NCI-H774 (cell line): ENCODE measurements at places on chromosomes 6 and 20.

- no peak for DNase-seq
Measured at GRCh38 chr6:13181393-13181792, 146.9 kb downstream of the TBC1D7 start.

- no peak for DNase-seq
Measured at GRCh38 chr6:79073888-79074287, 4.2 kb downstream of the PHIP start.

DNA sequence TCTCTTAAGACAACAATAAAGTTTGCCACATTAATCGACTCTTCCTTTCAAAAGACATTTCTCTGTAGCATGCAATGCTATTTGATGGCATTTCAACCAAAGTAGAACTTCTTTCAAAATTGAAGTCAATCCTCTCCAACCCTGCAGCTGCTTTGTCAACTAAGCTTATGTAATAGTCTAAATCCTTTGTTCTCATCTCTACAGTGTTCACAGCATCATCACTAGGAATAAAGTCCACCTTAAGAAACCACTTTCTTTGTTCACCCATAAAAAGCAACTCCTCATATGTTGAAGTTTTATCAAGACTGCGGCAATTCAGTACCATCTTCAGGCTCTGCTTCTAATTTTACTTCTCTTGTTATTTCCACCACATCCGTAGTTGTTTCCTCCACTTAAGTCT, 11.5 kb upstream of the BLOC1S5 start:
- DNase-seq: no peak

- DNase-seq: peak; percentile 13
Measured at GRCh38 chr6:25302677-25303128, 23.5 kb downstream of the CARMIL1 start.

DNA sequence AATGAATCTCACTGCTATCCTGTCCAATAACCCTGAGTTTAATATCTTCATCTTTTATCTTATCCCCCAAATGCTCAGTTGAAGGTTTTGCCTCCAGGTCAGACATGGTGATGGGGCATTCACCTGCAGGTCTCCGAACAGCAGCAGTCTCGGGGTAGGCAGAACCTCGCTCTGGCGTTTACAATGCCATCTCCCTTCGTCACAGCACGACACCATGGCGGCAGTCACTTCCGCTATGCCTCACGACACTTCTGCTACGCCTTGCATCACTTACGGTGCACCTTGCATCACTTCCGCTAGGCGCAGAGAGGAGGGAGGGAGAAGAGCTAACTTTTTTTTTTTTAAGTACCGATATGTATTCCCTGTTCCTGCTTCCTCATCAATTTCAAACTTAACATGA, 194.9 kb downstream of the BCAS1 start:
- DNase-seq: no peak

- no peak for DNase-seq
Measured at GRCh38 chr6:12962987-12963386, 246.4 kb downstream of the PHACTR1 start.

DNA sequence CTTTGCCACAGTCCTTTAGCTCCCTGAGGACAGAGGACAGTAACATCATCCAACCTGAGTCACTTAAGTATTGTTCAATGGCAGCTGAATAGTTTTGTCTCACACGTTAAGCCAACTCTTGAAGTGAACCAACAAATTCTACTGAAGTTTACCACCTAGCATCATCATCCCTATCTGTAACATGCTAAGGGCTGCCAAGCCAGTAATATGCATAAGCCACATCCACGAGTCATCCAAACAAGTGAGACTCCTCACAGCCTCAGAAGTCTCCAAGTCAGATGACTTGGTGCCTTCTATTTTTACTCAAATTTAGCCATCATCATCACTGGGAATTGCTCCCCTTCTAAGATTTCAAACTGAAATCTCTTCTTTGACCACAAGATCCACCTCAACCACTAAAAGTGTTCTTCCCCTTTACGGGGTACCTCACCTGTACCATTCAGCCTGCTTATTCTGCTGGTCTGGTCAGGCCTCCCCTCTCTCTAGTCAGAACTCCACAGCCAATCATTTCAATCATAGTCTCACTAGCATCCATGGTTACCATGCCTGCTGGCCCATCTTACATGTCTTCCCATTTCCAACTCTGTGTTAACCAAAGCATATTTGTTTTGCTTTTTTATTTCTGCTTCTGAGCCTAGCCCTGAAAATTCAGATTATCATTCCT, 73.7 kb downstream of the DTNBP1 start:
- no peak for DNase-seq

DNA sequence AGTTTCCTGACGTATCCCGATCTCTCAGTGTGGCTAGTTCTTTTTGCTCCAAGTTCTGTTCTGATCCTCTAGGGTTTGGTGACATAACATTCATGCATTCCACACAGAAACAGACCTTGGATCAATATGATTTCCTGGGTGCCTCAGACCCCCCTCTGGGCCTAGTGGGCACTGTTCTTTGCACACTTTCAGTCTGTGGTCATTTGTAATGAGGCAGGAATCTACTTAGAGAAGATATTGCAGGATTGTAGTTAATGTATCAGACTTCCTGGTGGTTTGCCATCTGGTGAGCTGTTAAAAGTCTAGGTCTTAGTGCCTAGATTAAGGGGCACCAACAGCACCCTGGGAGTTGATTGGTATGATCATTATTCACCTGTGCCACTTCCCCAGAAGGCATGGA, 7.5 kb downstream of the BEND6 start:
- DNase-seq: no peak

DNA sequence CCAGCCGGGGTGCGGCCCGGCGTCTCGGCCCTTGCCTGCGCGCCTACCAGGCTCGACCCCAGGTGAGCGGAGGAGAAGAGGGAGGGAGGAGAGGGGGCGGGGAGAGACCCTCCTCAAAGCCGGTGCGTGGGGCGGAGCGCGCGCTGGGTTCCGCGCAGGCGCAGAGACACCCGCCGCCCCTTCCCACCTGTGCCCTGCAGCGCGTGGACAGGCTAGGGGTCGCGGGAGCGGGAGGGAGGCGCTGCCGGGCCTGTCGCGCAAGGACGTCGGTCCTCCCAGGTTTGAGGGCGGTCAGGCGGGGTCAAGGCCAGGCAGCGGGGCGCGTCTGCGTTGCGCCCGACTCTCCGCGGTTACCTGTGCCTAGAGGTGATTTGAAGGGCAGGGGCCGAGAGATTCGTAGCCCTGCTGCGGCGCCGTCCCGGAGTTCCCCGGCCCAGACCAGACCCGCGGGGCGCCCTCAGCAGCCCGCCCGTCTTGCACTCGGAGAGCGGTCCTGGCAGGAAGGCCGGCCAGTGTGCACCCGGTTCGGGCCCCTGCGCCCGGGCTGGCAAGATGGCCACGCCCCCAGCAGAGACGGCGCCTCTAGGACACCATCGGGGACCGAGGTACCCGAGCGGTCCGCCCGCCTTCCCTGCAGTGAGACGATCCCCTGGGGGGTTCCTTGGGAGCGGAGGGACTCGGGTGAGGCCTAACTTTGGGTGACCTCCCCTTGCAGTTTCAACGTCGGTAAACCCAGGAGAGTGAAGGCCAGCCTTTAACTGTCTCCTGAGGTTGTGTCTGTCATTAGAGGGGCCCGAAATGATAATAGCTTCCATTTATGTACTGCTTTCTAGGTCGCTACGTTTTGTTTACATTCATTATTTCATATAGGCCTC, 546 bp downstream of the C6orf136 start:
- DNase-seq: peak; percentile 55

- no peak for DNase-seq
Measured at GRCh38 chr6:40346246-40346645, 240.9 kb downstream of the LRFN2 start.

- no peak for DNase-seq
Measured at GRCh38 chr6:135211306-135211702, 30.2 kb downstream of the MYB start.

- DNase-seq: no peak
Measured at GRCh38 chr20:57787151-57787989, 77.6 kb upstream of the PMEPA1 start.

- DNase-seq: no peak
Measured at GRCh38 chr6:150766201-150766997, 99.1 kb upstream of the MTHFD1L start.

DNA sequence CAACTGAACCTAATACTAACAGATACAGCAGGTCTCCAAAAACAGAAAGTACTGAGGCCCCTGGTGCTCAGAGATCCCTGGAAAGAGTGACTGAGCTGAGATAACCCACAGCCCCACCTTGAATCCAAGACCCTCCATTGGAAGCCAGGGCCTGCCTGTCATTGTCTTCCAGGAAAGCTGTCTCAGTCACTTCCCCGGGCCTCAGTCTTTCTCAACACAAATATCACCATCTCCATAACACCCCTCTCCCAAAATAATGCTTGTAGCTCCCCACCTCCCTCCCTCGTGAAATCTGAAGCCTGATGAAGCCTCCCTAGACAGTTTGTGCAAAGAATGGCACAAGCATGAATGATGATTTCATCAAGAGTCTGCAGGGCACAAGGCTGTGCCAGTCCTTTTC, 138.2 kb upstream of the LRFN2 start:
- DNase-seq: no peak

DNA sequence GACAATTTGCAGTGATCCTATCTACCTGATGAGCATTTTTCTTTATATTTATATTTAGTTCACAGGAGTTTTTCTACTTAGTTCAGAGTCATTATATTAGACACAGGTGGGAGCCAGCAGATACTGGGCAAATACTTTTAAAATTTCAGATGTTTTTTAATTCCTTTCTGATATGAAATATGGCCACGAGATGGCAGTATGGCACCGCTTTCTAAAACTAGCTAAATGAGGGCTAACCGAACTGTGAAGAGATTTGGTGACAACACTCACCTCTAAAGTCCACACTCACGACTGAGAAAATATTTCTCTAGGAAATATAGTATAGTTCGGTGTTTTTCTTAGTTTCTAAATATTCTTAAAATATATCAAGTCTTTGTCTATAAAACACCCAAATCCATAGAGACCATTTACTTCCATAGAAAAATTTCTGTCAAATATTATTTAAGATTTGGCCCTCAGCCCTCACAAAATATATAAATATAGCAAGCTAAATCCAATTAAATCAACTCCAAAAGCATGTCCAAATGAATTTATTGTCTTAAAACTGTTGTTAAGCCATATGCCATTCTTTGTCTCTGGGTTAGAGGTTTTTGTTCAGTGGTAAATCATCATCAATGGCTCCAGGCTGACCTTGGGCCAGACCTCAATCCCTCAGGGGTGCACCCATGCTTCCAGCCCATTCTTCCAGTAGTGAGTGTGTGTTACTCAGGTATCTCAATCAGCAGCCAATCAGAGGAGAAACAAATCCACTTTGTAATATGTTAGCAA, 63.6 kb downstream of the HUS1B start:
- peak; percentile 54 for DNase-seq

GRCh38 chr6:141326426-141326825, 806.3 kb upstream of the GJE1 start:
- no peak for DNase-seq
